Hindlimb muscle (tissue), 1 donor: ENCODE measurements at places on chromosomes 3 and 15.

DNA sequence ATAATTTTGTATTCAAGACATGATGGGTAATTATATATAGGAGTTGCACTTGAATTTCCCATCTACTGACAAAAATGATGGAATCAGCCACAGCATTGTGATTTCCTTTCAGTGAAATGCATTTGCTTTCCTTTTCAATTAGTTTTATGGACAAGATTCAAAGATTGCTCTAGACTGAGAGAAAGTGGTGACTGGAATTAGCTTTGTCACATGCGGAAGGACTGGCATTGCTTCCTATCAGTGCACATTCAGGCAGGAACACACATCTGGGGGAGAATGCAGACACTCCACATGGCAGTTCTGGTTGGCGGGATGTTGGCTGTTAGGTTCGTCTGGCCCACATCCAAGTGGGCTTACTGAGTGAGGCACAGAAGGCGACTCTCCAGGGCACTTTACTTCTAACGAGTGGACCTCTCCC lies 399.3 kb upstream of the RGMA start:
- no peak for DNase-seq

GRCh38 chr3:13711911-13712650 lies 163.2 kb downstream of the FBLN2 start:
- no peak for DNase-seq

- DNase-seq: no peak
Observed at GRCh38 chr3:129441215-129441614, 1.2 kb downstream of the IFT122 start.

- no peak for DNase-seq
Observed at GRCh38 chr3:116015931-116016330, 392.6 kb downstream of the GAP43 start.

DNA sequence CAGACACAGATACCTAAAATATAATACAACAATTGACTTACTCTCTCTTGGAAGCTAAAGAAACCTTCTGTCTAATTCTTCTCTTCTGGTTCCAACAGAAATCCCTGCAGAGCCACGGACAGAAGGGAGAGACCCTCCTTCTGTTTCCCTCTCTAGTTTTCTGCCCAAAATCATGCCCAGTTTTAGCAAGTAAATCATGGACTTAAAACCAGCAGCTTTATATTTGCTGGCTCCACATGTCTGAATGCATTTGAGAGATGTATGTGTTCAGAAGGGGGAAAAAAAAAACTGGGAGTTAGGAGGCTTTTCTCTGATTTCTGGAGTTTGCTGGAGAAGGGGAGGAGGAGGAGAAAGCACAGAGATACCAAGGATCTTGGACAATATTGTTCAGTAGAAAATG lies 147.1 kb downstream of the LSAMP start:
- no peak for DNase-seq

GRCh38 chr3:85691196-85691595 lies 732.4 kb downstream of the CADM2 start:
- DNase-seq: no peak
